ENCODE measurements at places on chromosomes 16 and 17. TPM values are rescaled to one million over a fixed set of nuclear protein-coding genes. Genes with fewer than 3 reads are reported as not detected.

Gene CALB2
- 6.6 TPM for total RNA-seq

Gene TBC1D3C
- total RNA-seq: 0.06 TPM

Gene CDRT15
- total RNA-seq: not detected

Gene HSPB9
- total RNA-seq: not detected

Gene MSLN
- 2.5 TPM for total RNA-seq

Gene TAT
- not detected for total RNA-seq

Gene ABCA10
- total RNA-seq: 0.22 TPM

Gene NQO1
- total RNA-seq: 2,714 TPM

Gene SLC5A2
- total RNA-seq: 0.48 TPM

Gene CA5A
- total RNA-seq: not detected

Gene AKAP1
- 56.3 TPM for total RNA-seq

Gene ACADVL
- total RNA-seq: 407 TPM

Gene TNFRSF17
- not detected for total RNA-seq

Gene C16orf92
- not detected for total RNA-seq

Gene KRT20
- 0.47 TPM for total RNA-seq

Gene EPX
- not detected for total RNA-seq

Gene SPPL2C
- total RNA-seq: not detected

Gene CRYM
- total RNA-seq: 1.3 TPM

Gene CA7
- total RNA-seq: not detected

Gene SHCBP1
- 36.9 TPM for total RNA-seq

Gene PLCG2
- 4.3 TPM for total RNA-seq

Gene OTOP3
- not detected for total RNA-seq

Gene MPP3
- total RNA-seq: 19.4 TPM

Gene MTMR4
- total RNA-seq: 10.4 TPM

Gene MT4
- not detected for total RNA-seq

Gene EVPLL
- not detected for total RNA-seq

Gene ARHGAP44
- 3.6 TPM for total RNA-seq

Gene CCL8
- total RNA-seq: not detected

Gene ACSM3
- total RNA-seq: 3.5 TPM

Gene ADORA2B
- total RNA-seq: 15.3 TPM

Gene ARL5C
- total RNA-seq: not detected

Gene FBXW10
- 0.95 TPM for total RNA-seq

Gene TBC1D3E
- not detected for total RNA-seq

Gene PDILT
- total RNA-seq: not detected

Gene CEP95
- total RNA-seq: 34.1 TPM

Gene OR4D1
- total RNA-seq: 0.02 TPM

Gene BRIP1
- 5.8 TPM for total RNA-seq

Gene TMEM92
- 26.9 TPM for total RNA-seq

Gene CD300H
- total RNA-seq: not detected

Gene KRTAP4-4
- total RNA-seq: not detected

Gene AHSP
- not detected for total RNA-seq

Gene SHISA6
- total RNA-seq: not detected

Gene CCDC144A
- 1.4 TPM for total RNA-seq

Gene DOC2B
- total RNA-seq: 0.54 TPM

Gene GP1BA
- total RNA-seq: not detected

Gene KRT31
- not detected for total RNA-seq

Gene TMC7
- total RNA-seq: 9.6 TPM

Gene GLTPD2
- total RNA-seq: not detected

Gene CIBAR2
- total RNA-seq: not detected

Gene TPSG1
- 0.10 TPM for total RNA-seq

Gene ODAD4
- total RNA-seq: 1.4 TPM

Gene OTOP2
- total RNA-seq: 0.17 TPM

All from A549 treated with DMSO at 1 μM for 4 hours (cell line).